ENCODE measurements at places on chromosomes 2 and 18.

DNA sequence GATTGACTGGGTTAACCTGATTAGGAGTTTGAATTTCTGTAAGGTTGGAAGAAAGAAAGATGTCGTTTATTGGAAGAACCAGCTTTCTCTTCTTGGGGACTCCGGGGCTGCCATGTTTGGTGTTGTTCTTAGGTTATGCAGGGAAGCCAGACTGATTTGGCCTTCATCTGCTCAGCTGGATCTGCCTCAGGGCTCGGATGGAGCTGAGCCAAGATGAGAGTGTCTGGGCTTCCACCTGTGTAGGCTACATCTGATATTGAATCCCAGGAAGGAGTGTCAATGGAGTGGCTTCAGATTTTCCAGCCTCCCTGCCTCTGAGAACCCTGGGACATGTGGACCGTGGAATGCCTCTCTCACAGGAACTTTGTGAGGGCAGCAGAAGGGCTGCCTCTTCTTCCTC, 126.1 kb downstream of the WDSUB1 start:
- DNase-seq = no peak

- DNase-seq = no peak
Measured at GRCh38 chr2:165056564-165056963, 101.2 kb upstream of the SLC38A11 start.

- no peak for DNase-seq
Measured at GRCh38 chr2:39664232-39664887, 1.4 kb upstream of the TMEM178A start.

DNA sequence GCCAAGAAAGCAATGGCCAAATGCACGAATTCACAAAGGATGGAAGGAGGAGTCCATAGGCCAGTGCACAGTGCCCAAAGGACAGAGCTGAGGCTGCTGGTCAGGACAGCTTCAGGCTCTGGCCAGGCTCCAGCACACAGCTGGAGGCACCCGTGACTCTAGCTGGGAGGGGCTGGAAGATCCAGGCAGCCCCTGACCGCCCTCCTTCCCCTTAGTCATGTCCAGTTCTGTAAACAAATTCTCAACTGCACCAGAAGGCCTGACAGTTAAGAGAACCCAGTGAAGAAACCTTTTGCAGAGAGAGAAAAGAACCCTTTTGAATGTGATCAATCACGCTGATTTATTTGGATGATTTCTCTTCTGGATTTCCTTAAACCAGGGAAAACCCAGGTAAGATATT, 7.7 kb upstream of the YWHAQ start:
- DNase-seq = no peak

- no peak for DNase-seq
Measured at GRCh38 chr2:192953116-192953515, 758.4 kb upstream of the TMEFF2 start.
